ENCODE measurements at places on chromosomes 2 and 18.
A peak's percentile ranks its signal among the peaks of the same experiment; 100 is the strongest.

DNA sequence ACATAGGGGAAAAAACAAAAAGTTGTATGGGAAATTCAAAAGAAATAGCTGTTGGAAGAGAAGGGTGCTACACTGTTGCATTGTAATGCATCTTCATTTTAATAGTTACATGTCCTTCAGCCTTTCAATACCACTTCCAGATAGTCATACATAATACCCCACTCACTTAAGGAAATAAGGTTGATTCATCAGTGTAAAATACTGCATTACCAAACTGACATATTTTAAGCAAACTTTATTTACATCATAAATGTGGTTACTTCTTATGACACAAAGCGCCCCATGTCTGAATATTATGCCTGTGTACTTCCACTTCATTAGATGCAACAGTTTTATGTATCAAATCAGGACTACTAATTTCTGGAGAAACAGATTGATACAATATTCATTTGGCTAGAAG lies 4.5 kb downstream of the RBMS1 start:
- DNase-seq = no peak

- no peak for DNase-seq
Measured at GRCh38 chr2:72457801-72458516, 310.3 kb upstream of the CYP26B1 start.

DNA sequence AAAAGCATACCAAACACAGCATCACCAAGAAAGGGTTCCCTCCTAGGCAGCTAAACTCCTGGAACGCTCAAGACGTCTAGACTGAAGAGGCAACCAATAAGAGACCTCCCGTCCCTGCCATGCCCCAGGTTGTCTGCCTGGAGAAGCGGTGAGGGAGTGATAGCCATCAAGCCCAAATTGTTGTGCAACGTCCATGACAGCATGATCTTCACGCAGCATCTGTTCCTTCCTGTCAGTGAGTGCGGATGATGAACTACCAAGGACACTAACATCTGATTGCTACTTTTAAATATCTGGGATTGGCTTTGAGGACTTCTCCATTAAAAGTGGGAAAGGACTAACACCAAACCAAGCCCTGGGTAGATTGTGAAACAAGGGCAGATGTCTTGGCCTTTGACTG lies 149.7 kb downstream of the TXNL1 start:
- DNase-seq = no peak

DNA sequence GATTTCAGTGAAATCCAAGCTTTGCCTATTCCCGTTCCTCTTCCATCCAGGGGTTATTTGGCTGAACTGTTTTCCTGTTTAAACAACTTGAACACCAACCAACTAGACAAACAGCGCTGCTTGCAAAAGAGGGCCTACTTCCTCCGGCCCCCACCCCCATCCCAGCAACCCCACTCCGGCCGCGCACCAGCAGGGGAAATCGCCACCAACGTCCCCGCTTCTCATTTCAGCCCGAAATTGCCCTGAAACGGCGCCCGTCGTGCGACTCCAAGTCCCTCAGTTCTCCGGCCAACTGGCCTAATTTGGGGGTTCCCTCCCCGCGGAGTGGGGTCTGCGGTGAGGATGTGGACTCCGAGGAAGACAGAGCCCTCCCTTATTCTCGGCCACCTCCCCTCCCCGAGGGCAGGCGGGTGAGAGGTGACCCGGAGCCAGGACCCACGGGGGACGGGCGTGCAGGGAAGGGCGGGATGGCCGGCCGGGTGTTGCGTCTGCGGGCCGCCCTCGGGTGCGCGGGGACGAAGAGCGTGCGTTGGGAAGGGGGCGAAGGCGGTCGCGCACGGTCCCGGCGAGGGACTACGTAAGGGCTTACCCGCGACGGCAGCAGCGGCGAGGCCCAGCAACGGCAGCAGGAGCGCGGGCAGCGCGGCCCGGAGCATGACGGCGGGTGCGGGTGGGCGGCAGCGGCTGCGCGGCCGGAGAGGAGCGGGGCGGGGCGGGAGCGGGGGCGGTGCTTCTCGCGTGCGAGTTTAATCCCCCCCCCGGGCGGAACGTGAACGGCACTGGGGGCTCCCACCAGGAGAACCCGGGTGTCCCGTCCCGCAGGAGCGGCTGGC lies at the start of gene CD302:
Gene CD302 (minus strand): TSS at position 666 of the 833 bp plus-strand sequence. CDS start 10 bp downstream, at position 656.
- peak; percentile 53 for DNase-seq

- no peak for DNase-seq
Measured at GRCh38 chr2:240579071-240579762, 7.3 kb upstream of the CAPN10 start.

DNA sequence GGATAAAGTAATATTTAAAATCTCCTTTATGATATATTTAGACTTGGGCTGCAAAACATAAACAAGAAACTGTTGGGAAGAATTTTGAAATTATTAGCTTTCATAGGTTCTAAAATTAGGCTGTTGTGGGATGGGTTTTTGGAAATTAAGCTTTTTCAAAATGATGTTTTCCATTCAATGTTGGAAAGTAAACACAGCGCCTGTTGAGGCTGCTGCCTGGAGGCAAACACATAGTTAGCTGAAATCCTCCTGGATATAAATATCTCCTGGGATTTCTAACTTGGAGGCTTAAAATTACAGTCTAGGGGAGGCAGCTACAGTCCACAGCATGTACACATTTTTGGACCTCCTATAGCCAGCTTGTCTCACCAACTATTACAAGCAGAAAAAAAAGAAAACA lies 197.3 kb downstream of the DCC start:
- DNase-seq = no peak

DNA sequence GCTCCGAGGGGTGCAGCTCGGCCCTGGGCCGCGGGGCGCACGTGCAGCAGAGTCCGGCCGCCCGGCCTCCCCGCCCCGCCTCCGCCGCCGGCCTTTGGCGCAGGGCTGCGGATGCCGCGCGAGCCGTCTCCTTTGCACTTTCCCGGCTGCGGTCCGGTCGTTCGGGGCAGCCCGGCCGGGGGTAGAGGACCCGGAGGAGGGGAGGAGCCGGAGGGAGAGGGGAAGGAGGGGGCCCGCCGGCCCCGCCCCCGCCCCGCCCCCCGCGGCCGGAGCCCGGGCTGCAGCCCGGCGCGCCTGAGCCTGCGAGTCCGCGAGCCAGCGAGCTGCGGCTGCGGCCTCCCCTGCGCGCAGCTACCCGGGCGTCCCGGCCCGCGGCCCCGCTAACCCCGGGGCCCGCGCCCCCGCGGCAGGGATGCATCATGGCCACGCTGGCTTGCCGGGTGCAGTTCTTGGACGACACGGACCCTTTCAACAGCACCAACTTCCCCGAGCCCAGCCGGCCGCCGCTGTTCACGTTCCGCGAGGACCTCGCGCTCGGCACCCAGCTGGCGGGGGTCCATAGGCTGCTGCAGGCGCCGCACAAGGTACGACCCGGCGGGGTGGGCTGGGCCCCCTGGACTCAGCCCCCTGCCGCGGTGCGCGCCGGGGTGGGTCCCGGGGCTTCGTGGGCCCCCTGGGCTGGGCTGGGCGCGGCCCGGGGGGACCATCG lies at the start of gene FHOD3:
Gene FHOD3 (plus strand): TSS at position 297 of the 709 bp plus-strand sequence. CDS start 123 bp downstream, at position 420.
- DNase-seq = peak; percentile 87

DNA sequence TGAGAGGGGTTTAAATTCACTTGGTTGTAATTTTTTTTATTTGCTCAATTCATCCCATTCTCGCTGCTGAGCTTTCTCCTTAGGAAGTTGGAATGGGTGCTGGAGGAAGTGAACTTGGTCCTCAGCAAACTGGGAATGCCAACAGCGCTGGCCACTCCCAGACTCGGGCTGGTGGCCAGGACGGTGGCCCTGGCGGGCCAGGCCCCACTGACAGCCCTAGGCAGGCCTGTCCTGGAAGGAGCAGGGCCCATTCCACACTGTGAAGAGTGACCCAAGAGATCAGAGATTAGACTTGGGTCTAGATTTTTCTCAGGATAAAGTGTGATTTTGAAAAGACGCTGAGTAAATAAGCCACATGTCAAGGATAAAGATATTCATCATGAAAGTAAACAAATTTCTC lies 132.7 kb downstream of the HDAC4 start:
- DNase-seq = peak; percentile 55

GRCh38 chr18:26262156-26262555 lies 35.9 kb downstream of the TAF4B start:
- DNase-seq = no peak

DNA sequence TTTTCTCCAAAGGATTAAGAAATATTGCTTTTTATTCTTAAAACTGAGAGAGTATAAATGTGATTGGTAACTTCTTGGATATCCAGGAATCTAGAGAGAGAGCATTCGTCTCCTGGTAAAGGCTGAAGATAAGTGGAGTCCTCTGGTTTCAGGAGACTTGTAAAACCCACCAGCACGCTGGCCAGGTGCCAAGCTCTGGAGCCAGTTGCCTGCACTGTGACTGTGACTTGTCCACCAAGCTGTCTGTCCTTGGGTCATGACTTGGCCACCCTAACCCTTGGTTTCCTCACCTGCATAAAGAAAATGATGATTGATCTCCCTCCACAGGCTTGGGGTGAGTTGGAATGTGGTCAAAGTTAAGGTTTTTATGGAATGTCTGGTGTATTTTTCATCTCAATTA lies 185.4 kb upstream of the NCKAP5 start:
- no peak for DNase-seq

GRCh38 chr18:74507097-74507881 lies 11.1 kb downstream of the CNDP2 start:
- no peak for DNase-seq

DNA sequence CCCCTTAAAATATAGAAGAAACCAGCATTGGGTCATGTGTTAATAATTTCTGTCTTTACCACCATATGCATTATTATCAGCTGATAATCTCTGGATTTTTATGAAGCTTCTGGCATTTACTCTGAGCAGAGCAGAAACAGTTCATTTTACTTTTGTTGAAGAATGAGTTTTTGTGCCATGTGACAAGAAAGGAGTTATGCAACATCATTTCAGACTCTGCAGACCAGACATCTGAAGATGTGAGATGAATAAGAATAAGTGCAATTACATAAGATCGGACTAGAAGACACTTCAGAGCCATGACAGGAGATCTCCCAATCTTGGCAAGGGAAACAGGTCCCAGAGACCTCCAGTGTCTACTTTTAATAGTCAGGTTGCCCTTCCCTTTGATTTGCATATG lies 869.4 kb upstream of the VRK2 start:
- no peak for DNase-seq

DNA sequence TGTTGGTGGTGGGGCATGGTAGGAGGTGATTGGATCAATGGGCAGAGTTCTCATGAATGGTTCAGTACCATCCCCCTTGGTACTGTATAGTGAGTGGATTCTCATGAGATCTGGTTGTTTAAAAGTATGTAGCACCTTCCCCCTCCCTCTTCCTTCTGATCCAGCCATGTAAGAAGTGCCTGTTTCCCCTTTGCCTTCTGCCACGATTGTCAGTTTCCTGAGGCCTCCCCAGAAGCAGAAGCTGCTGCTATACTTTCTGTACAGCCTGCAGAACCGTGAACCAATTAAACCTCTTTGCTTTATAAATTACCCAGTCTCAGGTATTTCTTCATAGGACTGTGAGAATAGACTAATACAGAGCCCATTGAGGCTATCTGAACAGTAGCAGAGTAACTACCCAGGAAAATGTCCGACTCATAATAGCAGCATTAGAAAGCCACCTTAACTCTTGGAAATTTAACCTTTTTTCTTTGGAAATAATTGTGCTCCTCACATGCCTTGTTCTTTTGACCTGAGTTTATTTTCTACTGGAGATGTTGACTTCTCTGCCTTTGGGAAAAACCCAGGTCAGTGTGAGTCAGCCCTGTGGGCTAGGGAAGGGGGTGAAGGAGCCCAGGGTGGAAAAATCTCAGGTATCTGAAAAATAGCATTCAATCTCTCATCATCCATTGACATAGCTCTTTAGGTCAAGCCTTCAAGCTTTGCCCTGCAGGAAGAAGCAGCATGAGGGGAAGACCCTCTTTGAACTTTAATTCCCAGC lies 18.1 kb downstream of the CYP1B1 start:
- no peak for DNase-seq

DNA sequence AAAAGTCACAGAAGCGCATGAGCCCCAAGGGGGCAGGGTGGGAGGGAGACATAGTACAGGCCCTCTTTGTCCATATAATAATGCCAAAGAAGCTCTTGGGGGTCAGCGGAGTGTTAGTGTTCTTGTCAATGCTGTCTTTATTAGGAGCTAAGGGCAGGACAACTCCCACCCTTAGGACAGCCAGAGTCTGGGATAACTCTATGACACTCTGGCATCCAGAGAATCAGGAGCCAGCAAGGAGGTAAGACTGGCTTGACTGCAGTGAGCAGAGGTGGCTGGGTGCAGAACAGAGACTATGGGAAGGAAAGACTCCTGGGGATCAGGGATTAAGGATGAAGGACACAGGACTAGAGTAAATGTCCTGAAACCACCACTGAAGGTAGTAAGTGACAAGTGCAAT lies 19.0 kb upstream of the HNMT start:
- DNase-seq = no peak

- no peak for DNase-seq
Measured at GRCh38 chr2:127874378-127875269, 11.1 kb downstream of the AMMECR1L start.

GRCh38 chr2:150542172-150542571 lies 54.7 kb upstream of the RND3 start:
- DNase-seq = no peak

DNA sequence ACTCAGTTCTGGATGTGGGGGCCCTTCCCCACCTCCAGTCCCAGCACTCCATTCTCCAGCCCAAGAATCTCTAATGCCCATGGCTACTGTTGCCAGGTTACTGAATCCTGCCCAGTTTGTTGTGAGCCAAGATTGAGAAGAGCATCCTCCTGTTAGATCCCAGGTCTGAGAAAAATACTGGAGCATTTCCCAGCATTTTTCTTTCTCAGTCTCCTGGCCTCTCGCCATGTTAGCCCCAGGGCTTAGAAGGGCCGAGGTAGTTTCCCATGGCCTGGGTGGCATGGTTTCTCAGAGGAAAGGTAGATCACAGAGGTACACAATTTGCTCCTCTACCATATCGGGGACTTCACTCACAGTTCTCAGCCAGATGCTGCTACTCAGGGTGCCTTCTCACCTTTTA lies 135.7 kb downstream of the OTX1 start:
- DNase-seq = no peak

- no peak for DNase-seq
Measured at GRCh38 chr2:112004253-112004645, 50.8 kb upstream of the TMEM87B start.

DNA sequence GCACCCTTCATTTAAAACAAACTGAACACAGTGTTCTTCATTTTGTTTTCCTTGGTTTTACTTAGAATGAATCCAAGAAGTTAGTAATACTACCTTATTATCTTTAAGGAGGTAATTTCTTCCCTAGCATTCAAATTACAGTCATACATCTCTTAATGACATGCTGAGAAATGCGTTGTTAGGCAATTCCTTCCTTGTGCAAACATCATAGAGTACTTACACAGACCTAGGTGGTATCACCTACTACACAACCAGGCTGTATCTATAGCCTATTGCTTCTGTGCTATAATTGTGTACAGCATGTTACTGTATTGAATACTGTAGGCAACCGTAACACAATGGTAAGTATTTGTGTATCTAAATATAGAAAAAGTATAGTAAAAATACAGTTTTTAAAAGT lies 8.4 kb upstream of the CABYR start:
- DNase-seq = no peak

GRCh38 chr2:29134933-29135332 lies 19.7 kb downstream of the CLIP4 start:
- DNase-seq = no peak

GRCh38 chr18:50405582-50406271 lies 30.9 kb downstream of the SKA1 start:
- DNase-seq = no peak

- no peak for DNase-seq
Measured at GRCh38 chr2:30332791-30333453, 101.6 kb downstream of the LBH start.

All from myocyte (in vitro differentiated cells).